Effector memory CD4-positive, alpha-beta T cell (primary cell): ENCODE measurements at places on chromosomes 12 and 14.

GRCh38 chr14:92653162-92653651, 95.2 kb downstream of the LGMN start:
- H3K36me3 ChIP-seq = peaks cover 10% of the 10 kb centered on the region
- peaks cover 62% of the 10 kb centered on the region for H3K4me1 ChIP-seq
- peak overlapping the region; percentile 94 for H3K27ac ChIP-seq
- no peak for DNase-seq

- no peaks in the 10 kb centered on the region for H3K4me1 ChIP-seq
- no peak overlapping the region for H3K27ac ChIP-seq
- no peaks in the 10 kb centered on the region for H3K36me3 ChIP-seq
These were observed 21.0 kb upstream of the FAIM2 start for GRCh38 chr12:49924628-49925246.

DNA sequence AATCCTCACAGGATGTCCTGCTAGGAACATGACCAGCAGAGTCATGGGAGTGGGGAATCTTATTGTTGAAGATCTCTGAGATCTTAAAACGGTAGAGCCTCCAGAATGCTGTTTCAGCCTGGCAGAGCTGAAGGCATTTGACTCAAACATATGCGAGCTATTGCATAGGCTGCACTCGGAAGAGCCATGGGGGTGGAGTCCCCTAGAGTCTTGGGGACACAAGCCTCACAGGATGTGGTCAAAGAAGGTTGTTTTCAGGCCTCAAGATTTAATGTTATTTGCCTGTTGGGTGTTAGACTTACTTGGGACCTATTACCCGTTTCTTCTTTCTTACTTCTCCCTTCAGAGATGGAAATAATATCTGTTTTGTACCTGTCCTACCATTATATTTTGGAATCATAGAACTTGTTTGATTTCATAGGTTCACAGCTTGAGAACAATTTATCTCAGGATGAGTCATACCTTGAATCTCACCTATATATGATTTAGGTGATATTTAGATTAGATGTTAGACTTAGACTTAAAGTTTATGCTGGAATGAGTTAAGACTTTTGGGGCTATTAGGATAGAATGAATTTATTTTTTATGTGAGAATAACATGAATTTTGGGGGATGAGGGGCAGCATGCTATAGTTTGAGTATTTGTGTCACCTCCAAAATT, 172.2 kb upstream of the ATP2B1 start:
- peak overlapping the region; percentile 75 for H3K27ac ChIP-seq
- H3K4me3 ChIP-seq = peak overlapping the region; percentile 28
- DNase-seq = peak; percentile 4
- no peaks in the 10 kb centered on the region for H3K27me3 ChIP-seq
- H3K36me3 ChIP-seq = no peaks in the 10 kb centered on the region

DNA sequence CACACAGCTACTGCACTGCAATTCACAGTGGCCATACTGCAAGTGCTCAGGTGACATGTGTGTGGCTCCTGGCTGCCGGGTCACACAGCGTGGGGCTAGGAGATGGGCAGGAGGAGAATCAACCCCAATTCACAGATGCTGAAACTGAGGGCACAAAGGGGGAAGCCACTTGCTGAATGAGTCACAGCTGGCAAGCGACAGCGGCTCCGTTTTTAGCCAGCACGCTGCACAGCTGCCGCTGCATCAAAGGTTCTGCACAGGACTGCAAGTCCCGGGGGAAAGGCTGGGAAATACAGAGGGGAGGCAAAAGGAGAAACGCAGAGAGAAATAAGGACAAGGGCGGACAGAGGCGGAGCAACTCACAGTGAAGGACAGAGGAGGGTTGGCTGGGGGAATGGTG, 57.9 kb downstream of the KDM2B start:
- no peaks in the 10 kb centered on the region for H3K4me1 ChIP-seq
- no peak for DNase-seq
- H3K36me3 ChIP-seq = peaks cover 28% of the 10 kb centered on the region

DNA sequence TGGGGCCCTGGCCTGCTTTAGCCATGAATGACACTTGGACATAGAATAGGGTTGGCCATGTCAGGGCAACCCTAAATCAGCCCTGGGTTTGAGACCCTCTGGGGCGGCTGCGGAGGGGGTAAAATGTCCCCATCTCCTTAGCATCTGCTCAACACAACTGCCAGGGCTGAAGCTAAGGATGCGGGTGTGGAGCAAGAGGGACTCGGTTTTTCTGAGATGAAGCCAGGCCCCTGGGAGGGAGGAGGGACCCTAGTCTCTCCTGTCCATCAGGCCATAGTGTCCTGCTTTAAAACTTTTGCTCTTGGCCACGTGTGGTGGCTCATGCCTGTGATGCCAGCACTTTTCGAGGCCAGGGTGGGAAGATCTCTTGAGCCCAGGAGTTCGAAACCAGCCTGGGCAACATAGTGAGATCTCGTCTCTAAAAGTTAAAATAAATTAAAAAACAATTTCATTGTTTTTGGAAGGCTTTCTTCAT, 778 bp upstream of the C1R start:
- H3K36me3 ChIP-seq = no peaks in the 10 kb centered on the region
- no peak for DNase-seq
- peaks cover 4% of the 10 kb centered on the region for H3K4me1 ChIP-seq
- no peak overlapping the region for H3K27ac ChIP-seq
- H3K27me3 ChIP-seq = no peaks in the 10 kb centered on the region
